ENCODE measurements at places on chromosomes 13 and 19. TPM values are rescaled to one million over a fixed set of nuclear protein-coding genes. Genes with fewer than 3 reads are reported as not detected.
A peak's percentile ranks its signal among the peaks of the same experiment; 100 is the strongest.

- DNase-seq = no peak
- H3K4me1 ChIP-seq = no peaks in the 10 kb centered on the region
- no peaks in the 10 kb centered on the region for H3K27me3 ChIP-seq
- H3K36me3 ChIP-seq = no peaks in the 10 kb centered on the region
Measured at GRCh38 chr19:33638167-33639034, 16.6 kb downstream of the CHST8 start.

DNA sequence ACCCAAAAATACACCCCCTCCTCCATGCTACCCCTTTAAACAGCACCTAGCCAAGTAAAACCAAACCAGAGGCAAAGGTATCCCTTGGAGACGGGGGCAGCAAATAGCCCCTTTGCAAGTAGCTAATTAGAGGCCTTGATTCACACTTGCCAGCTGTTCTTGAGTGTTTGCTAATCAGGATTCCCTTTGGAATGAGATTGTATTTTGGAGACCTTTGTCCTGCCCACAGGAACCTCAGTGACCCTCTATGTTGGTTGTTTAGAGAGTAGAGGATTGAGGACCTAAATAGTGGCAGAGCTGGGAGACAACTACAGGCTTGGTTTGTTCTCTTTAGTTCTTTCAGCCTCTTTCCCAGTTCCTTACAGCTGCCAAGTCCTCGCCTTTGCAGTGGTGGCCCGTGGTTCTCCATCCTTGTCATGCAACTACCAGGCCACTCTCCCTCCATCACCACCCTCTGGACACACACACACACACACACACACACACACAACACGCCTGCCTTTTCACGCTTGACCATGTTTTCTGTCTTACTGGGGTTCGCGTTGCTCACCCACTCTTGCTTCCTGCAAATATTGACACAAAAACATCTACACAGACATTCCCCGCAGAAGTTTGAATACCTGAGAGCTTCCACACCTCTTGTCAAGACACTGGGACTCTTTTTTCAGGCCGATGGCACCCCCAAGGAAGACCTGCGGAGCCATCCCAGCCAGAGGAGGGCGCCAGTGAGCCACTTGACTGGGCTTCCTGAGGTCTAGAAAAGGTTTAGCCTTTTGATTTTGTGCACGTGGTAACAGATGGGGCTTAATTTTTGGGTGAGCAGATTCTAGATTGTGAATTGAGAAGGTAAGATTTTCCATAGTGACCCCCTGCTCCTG, 80.0 kb upstream of the GPR183 start:
- peaks cover 48% of the 10 kb centered on the region for H3K4me1 ChIP-seq
- H3K36me3 ChIP-seq = peaks cover 5% of the 10 kb centered on the region
- H3K27me3 ChIP-seq = no peaks in the 10 kb centered on the region

DNA sequence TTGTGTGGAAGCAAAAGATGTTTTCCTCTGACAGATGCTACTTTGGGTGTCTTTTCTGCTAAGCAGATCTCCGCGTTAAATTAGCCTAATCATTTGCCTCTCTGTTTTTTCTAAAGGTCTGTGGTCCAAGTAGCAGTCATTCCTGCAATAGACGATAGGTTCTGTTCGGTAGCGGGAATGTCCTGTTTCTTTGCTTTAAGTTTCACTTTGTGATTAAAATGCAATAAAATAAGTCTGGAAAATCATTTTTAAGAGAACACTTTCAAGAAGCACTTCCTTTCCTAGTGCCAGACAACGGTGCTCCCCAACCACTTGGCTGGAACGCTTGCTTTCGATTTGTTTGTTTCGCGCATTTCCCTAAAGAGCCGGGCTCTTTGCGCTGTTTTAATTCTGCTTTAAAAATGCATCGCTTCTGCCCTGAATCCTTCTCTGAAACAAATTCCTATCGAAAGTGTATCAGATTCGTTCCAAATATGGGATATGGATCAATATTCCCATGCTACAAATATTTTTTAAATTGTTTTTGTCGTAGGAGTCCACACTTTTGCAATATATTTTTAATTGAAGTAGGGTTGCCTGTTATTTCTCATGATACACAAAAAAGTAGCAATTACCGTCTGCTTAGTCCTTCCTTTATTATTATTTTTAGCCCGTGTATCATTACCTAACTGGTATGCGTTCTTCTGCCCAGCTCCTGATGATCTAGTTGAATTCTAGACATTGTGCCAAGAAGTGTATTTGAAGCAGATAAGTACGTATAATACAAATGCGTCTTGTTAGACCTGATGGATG, 14.2 kb downstream of the ZIC2 start:
- H3K36me3 ChIP-seq = no peaks in the 10 kb centered on the region
- H3K4me3 ChIP-seq = peak overlapping the region; percentile 45
- peaks cover 10% of the 10 kb centered on the region for H3K4me1 ChIP-seq

GRCh38 chr13:68176475-68176874, 946.3 kb upstream of the PCDH9 start:
- no peak overlapping the region for H3K27ac ChIP-seq
- H3K4me1 ChIP-seq = no peaks in the 10 kb centered on the region
- no peak for DNase-seq
- H3K27me3 ChIP-seq = no peaks in the 10 kb centered on the region
- no peak overlapping the region for H3K4me3 ChIP-seq

DNA sequence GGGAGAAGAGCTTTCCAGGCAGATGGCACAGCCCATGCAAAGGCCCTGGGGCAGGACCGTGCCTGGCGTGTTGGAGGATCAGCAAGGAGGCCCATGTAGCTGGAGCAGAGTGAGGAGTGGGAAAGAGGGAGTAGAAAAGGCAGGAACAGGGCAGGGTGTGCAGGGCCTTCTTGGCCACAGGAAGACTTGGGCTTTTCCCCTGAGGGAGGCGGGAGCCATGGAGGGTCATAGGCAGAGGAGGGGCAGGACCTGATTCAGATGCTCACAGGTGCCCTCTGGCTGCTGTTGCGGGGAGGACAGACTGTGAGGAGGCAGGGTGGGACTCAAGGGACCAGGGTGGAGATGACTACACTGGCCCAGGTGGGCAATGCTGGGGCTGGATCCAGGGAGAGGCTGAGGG, 13.8 kb upstream of the PTPRS start:
- peaks cover 62% of the 10 kb centered on the region for H3K27me3 ChIP-seq
- no peak overlapping the region for H3K27ac ChIP-seq
- no peak overlapping the region for H3K4me3 ChIP-seq
- DNase-seq = no peak
- peaks cover 8% of the 10 kb centered on the region for H3K36me3 ChIP-seq

GRCh38 chr19:39448271-39448670, 2.9 kb downstream of the SUPT5H start:
- peak overlapping the region; percentile 83 for H3K4me3 ChIP-seq
- H3K27ac ChIP-seq = peak overlapping the region; percentile 94
- H3K36me3 ChIP-seq = peaks cover 29% of the 10 kb centered on the region
- peak; percentile 43 for DNase-seq
- peaks cover 89% of the 10 kb centered on the region for H3K4me1 ChIP-seq

GRCh38 chr19:58277748-58278540, 811 bp upstream of the ZNF8 start:
- peaks cover 42% of the 10 kb centered on the region for H3K4me1 ChIP-seq
- peak overlapping the region; percentile 98 for H3K4me3 ChIP-seq
- H3K36me3 ChIP-seq = peaks cover 16% of the 10 kb centered on the region
- DNase-seq = no peak
- H3K27me3 ChIP-seq = no peaks in the 10 kb centered on the region
- peak overlapping the region; percentile 97 for H3K27ac ChIP-seq

GRCh38 chr13:64767054-64767453, 2463.1 kb downstream of the PCDH9 start:
- H3K4me1 ChIP-seq = no peaks in the 10 kb centered on the region
- H3K27ac ChIP-seq = no peak overlapping the region
- DNase-seq = no peak
- H3K27me3 ChIP-seq = no peaks in the 10 kb centered on the region

DNA sequence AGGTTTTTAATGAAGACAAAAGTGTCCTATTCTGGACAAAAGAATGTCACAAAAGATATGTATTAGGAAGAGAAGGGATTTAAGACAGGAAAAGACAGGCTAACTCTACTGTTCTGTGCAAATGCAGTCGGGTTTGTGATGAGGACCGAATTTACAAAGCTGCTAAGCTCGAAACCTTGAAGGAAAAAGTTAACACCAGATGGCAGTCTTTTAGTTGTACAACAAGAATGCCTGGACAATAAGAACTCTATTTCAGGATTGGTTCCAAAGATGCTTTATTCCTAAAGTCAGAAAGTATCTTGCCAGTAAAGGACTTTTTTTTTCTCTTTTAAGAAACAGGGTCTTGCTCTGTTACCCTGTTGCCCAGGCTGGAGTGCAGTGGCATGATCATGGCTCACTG, 51.1 kb downstream of the HS6ST3 start:
- no peaks in the 10 kb centered on the region for H3K27me3 ChIP-seq
- no peak overlapping the region for H3K4me3 ChIP-seq
- no peak overlapping the region for H3K27ac ChIP-seq
- H3K36me3 ChIP-seq = no peaks in the 10 kb centered on the region
- DNase-seq = no peak

Gene C5AR1
- 0.20 TPM for polyA plus RNA-seq

Gene HAUS8
- polyA plus RNA-seq = 7.1 TPM

Gene ZNF415
- 12.8 TPM for polyA plus RNA-seq

Gene ZIK1
- polyA plus RNA-seq = 14.2 TPM

GRCh38 chr13:75417012-75417384, 65.0 kb downstream of the TBC1D4 start:
- no peaks in the 10 kb centered on the region for H3K4me1 ChIP-seq
- no peak overlapping the region for H3K27ac ChIP-seq
- no peaks in the 10 kb centered on the region for H3K36me3 ChIP-seq
- no peak for DNase-seq

DNA sequence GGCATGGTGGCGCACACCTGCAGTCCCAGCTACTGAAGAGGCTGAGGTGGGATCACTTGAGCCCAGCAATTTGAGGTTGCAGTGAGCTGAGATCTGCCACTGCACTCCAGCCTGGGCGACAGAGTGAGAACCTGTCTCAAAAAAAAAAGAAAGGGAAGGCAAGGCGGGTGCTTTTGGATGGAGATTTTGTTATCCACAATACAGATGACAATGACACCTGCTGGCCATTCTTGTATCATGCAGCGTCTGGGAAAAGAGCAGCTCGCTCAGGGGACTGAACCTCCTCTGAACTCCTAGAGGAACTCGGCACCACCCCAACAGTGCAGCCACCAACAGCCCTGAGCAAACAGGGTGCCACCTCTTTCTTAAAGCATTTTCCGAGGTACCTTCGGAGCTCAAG, 22.8 kb downstream of the HAUS8 start:
- no peak overlapping the region for H3K27ac ChIP-seq
- no peak for DNase-seq
- no peak overlapping the region for H3K4me3 ChIP-seq
- H3K27me3 ChIP-seq = no peaks in the 10 kb centered on the region
- peaks cover 9% of the 10 kb centered on the region for H3K36me3 ChIP-seq

DNA sequence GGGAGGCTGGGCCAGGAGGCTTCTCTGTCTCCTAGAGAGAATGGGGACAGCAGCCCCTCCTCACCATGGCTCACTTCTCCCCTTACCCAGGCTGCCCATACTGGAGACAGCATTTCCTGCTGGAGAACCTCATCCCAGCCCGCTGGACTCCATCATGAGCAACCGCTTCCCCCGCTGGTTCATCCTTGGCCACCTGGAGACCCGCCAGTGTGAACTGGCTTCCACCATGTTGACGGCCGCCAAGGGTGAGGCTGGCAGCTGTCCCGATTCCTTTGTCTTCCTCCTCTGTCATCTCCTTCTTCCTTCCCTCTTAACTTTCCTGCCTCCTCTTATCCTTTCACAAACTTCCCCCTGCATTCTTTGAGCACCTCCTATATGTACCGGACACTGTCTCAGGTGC, 28.0 kb downstream of the ZSWIM4 start:
- no peak overlapping the region for H3K27ac ChIP-seq
- H3K27me3 ChIP-seq = no peaks in the 10 kb centered on the region
- peaks cover 3% of the 10 kb centered on the region for H3K36me3 ChIP-seq
- no peak for DNase-seq
